Cortex of kidney (tissue), 1 donor: ENCODE measurements at places on chromosomes 7 and 10.

- DNase-seq: no peak
Observed at GRCh38 chr7:19404912-19405329, 259.7 kb upstream of the FERD3L start.

- no peak for DNase-seq
Observed at GRCh38 chr7:154591544-154591943, 411.4 kb downstream of the PAXIP1 start.

DNA sequence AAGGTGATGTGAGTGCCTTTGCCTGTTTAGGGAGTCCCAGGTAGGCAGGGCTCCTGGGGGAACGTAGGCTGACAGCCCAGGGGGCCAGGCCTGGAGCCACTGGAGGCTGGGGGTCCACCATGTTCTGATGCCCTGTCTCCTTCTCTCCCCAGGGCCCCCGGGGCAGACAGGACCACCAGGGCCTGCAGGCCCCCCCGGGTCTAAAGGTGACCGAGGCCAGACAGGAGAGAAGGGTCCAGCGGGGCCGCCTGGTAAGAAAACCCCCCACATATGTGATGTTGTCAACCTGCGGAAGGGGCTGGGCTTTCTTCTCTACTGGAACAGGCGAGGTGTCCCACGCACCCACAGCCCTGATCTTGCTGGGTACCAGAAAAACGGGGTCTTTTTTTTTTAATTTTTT is 85.2 kb downstream of the MYL10 start:
- DNase-seq: no peak

GRCh38 chr7:49522111-49522510 is 251.3 kb upstream of the VWC2 start:
- no peak for DNase-seq

DNA sequence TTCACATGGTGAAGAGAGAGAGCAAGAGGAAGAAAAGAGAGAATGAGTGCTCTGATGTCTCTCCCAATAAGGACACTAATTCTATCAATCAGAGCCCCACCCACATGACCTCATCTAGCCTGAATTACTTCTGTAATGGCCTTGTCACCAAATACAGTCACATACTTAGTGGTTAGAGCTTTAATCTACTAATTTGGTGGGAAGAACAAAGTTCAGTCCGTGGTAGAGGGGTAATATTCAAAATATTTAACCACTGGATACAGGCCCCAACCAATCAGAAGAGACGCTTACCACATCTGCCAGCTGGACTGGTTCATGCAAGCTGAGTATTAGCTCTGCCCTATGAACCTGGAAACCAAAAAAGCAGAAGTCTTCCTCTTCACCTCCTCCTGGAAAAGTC is 336.3 kb upstream of the NFE2L3 start:
- DNase-seq: no peak
